ENCODE measurements at places on chromosomes 3 and 15.

- no peak for DNase-seq
Measured at GRCh38 chr3:48467473-48468267, 21.1 kb downstream of the ATRIP start.

DNA sequence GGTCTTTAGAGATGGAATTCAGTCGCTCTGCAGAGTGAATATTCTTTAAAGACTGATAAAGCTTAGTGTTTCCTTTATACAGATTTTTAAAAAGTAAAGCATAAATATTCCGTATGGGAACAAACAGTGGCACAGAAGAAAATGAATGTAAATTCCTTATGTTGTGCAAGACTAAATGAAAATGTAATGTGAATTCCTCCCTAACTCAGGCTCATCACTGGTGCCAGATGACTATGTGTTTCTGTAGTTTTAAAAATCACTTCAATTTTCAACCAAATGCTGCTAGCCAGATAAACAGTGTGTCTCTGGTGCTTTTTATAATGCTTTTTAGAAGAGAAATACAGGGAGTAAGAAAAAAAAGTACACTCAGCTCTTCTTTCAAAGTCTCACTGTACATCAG lies 154.8 kb upstream of the SNTN start:
- DNase-seq = no peak

GRCh38 chr15:100016632-100017031 lies 283.4 kb upstream of the LYSMD4 start:
- DNase-seq = no peak

- DNase-seq = no peak
Measured at GRCh38 chr15:69755551-69756310, 303.1 kb downstream of the RPLP1 start.

DNA sequence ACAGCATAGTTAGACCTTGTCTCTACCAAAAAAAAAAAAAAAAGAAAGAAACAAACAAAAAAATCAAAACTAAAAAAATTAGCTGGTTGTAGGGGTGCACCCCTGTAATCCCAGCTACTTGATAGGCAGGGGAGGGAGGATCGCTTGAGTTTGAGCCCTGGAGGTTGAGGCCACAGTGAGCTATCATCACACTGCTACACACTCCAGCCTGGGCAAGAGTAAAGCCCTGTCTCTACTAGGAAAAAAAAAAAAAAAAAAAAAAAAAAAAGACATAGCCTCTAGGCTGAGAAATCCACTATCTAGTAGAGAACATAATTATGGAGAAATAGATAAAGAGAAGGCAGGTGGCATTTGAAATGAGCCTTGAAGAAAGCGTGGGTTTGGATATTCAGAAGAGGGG lies 2.2 kb upstream of the CHRNA5 start:
- no peak for DNase-seq

DNA sequence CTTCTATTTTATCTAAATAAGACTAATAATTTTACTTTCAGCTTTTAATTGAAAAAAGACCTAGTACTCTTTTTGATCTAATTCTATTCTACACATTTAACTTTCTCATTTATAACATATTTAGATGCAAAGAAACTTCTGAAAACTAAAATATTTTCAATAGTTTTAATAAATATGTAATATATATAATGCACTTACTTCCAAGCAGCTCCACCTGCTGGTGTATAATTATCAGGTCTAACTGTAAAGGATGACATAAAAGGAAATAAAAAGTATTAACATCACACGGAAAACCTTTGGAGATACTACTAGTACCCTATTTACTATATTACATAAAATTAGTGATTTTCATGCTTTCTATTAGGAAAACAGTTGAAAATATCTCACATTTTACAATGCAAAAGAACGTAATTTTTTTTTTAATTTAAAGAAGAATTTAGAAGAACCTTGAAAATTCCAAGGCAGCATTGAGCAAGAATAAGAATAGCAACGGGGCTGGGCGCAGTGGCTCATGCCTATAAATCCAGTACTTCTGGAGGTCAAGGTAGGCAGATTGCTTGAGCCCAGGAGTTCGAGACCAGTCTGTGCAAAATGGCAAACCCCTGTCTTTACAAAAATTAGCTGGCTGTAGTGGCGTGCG lies 10.2 kb downstream of the PLSCR5 start:
- no peak for DNase-seq

DNA sequence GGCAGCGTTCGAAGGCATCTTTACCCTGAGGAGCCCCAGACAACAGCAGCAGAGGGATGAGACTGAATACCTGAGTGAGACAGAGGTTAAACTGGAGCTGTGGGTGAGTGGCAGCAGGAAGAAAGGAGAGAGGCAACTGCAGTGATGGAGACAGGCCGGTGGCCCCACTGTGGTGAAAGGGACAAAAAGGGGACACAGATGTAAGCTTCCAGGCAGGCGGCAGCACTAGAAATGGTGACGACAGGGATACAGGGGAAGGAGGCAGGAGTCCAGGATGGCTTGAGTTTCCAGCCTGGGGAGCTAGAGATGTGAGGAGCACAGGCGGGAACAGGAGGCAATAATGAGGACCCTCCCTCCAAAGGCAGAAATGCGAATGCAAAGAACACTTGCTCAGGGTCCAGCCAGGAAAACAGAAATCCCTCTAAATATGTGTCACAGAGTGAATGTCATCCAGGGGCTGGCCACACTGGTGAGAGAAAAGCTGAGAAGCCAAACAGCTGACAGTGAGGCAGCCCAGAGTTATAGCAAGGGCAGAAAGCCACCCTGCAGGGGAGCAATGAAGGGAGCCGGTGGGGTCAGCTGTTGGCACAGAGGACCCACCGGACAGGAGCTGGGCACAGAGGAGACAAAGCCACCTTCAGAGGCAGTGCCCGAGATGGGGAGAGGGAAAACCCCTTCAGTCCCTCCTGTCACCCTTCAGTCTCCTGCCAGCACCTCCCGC lies 70.1 kb downstream of the TBC1D2B start:
- DNase-seq = no peak

DNA sequence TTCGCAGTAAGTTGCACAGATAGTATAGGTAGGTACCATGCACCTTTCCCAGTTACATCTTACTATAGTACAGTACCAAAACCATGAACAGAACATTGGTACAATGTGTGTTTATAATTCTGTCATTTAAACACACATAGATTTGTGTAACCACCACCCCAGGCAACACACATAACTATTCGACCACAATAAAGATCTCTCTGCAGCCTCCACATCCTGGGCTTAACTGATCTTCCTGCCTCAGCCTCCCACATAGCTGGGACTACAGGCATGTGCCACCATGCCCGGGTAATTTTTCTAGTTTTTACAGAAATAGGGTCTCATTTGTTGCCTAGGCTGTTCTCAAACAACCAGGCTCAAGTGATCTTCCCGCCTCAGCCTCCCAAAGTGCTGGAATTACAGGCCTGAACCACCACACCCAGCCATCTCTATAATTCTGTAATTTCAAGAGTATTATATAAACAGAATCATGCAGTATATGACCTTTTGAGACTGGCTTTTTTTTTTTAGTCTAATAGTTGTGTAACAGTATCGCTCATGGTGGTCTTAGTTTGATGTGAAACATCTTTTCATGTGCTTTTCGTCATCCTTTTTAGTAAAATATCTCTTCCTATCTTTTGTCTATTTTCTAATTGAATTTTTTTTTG lies 13.3 kb upstream of the TMF1 start:
- DNase-seq = no peak

DNA sequence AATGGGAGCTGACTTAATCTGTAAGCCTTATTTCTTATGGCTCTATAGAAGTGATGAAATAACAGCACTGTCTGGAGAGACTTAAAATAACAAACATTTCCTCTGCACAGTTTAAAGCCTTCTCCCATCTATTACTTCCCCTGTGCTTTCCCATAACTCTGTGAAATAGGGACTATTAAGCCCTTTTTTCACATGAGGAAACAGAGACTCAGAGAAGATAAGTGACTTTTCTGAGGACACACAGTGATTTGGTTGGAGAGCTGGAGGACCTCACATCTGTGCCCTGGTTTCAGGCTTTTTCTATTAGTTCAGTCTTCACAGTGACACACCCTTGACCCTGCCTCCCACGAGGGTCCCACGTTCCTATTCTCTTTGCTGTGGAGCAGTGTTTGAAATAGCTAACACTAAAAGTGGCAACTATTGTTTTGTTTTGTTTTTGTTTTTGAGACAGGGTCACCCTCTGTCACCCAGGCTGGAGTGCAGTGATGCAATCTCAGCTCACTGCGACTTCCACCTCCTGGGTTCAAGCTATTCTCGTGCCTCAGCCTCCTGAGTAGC lies 82.9 kb downstream of the ST6GAL1 start:
- DNase-seq = no peak

DNA sequence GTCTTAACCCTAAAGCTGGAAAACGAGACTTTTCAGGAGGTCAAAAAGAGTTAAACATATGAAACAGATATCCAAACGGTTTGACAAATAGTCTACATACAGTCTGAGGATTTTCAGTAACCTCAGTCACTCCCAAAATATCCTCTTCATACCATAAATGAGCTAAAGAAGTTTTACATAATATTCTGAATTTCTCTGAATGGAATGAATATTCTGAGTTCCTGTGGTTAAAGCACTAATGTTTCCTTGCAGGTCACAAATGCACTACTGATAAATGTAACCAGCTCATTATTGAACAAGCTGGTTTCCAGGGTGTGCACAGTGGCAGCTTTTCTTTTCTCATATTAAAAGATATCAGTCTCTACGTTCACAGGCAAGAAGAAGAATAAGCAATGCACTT lies 137.4 kb upstream of the POU1F1 start:
- peak; percentile 87 for DNase-seq

DNA sequence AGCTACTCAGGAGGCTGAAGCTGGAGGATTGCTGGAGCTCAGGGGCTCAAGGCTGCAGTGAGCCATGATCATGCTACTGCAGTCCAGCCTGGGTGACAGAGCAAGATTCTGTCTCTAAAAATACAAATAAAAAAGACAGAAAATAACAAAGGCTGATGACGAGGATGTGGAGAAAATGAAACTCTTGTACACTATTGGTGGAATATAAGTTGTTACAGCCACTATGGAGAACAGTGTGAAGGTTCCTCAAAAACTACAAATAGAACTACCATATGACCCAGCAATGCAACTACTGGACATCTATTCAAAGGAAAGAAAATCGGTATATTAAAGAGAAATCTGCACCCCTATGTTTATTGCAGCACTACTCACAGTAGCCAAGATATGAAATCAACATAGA lies 526.7 kb upstream of the NAALADL2 start:
- DNase-seq = no peak

- no peak for DNase-seq
Measured at GRCh38 chr15:70379938-70380883, 282.5 kb upstream of the TLE3 start.

GRCh38 chr3:64489361-64490044 lies 198.3 kb downstream of the ADAMTS9 start:
- no peak for DNase-seq

DNA sequence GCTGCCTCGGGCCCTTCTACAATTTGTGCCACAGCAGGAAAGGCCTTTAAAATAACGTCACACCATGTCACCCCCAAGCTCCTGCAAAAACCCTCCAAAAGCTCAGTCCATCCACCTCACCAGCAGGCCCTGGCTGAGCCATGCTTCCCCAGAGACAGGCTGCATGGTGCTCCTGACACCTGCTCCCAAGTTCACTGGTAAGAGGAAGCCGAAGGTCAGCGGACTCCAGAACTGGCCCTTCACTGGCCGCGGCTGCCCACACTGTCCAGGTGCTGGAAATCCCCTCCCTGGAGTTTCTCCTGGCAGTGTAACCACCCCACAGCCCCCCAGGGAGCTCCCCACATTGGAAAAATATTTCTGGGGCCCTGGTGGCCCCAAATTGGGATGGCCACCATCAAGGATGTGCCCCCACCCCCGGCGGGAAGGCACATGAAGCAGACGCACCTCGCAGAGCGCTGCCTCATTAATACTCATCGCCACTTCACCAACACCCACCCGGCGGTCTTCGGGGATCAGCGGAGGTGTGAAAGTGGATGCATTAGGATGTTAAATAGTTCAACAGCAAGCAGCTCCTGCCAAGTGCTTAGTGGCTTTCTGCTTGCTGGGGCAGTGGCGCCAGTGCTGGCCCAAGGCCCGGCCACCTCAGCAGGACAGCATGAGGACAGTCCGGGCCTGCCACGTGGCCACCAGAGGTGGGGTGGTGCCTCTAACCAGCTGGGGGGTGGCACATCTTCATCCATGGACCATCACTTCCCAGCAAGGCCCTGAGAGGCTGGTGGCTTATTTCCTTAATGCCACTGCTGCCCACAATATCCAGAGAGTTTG lies 146.1 kb upstream of the IQSEC1 start:
- DNase-seq = no peak

DNA sequence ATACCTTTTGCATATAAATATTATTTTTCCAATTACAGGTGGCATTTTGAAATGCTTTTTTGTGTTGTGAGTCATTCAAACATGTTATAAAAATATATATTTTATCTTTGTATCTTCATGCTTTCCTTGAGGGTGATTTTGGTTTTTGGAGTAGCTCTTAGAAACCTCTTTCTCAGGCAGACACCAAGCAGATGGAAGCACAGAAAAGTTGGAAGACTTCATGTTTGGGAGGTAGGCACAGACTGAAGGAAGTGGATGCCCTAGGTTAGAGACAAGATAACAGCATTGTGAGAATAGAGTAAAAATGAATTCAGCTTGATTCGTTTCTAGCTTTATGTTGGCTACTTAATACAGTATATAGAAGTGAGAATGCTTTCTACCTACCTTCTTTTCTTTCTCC lies 338.3 kb downstream of the NLGN1 start:
- no peak for DNase-seq

- DNase-seq = no peak
Measured at GRCh38 chr3:15041950-15042349, 23.2 kb downstream of the MRPS25 start.

DNA sequence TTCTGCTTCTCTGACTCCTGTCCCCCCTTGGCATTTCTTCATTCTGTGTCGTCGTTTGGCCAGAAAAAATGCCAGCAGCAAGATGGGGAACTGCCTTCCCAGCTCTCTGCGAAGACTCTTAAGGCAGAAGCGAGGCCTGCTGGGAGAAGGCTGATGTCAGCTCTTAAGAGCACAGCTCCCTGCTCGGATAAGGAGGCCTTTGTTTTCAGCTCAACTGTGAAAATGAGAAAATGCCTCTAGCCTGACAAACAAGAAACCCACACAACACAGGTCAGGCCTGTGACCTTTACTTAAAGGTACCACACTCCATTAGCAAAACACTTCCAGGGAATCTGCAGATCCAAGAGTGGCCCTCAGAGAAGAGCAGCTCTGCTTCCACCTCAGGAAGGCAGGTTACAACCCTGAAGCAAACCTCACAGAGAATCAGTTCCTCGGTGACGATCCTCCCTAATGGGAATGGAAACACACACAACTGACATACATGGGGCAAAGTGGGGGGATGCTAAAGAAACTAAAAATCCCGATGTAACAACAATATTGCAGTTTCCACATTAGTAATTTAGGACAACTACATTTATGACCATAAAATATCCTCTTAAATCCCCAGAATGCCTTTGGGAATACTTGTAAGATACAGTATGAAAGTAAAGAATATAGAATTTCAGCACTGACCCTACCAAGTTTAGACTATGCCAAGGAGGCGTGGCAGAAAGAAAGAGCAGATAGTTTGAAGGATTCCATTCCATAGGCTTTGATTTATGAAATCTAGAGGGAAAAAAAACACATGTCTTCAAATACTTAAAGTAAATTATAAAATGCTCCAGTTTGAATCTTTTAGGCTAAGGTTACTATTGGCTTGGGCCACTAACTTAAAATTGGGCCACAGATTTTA lies 52.1 kb downstream of the VGLL4 start:
- DNase-seq = no peak

Data from HS-27A (cell line).